ENCODE measurements at places on chromosomes 7 and 10.

DNA sequence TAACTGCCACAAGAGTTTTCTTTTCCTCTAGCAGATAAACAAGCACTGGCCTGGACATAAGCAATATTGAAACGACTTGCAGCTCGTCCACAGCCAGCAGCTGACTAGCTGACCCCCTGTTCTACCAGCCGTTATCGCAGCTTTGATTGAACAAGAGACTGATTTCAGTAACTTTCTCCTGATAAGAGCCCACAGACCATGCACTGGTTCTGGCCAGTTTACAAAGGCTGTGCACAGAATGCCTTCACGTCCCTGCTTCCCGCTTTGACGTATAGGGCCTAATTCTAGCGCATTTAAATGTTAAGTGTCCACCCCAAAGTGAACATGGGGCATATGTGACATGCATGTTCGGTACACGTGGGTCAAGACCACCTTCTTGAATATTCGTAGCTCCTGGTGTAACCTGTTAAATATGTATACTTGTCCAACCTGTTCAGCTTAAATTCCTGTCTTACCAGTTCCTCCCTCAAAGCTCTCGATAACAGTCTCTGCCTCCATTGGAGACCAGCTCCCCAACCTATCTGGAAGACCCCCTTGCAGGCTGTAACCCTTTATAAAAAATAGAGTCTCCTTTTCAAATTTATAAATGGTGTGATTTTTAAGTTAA lies 69.2 kb downstream of the LYZL1 start:
- DNase-seq = no peak

DNA sequence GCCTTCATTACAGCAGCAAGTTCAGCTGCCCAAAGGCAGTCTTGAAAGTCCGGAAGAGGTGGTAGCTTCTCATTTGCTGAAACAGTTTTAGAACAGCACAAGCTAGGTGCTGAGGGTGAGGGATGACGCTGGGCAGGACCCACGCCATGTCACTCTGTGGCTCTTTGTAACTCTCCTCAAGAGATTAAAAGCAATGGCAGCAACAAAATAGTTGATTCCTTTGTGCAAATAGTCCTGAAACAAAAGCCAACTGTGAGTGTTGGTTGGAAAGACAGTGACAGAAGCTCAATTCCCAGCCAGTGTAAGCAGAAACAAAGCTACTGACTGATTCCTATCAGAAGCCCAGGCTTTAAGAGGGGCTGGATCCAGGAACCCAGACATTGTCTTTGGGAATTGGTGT lies 47.6 kb upstream of the AQP1 start:
- no peak for DNase-seq

- DNase-seq = no peak
Measured at GRCh38 chr7:84193747-84194146, 842 bp downstream of the SEMA3A start.

- no peak for DNase-seq
Measured at GRCh38 chr7:151699147-151699927, 177.6 kb downstream of the PRKAG2 start.

GRCh38 chr10:81817596-81818170 lies 57.3 kb upstream of the NRG3 start:
- no peak for DNase-seq

GRCh38 chr10:102579328-102579727 lies 65.0 kb upstream of the TRIM8 start:
- no peak for DNase-seq

DNA sequence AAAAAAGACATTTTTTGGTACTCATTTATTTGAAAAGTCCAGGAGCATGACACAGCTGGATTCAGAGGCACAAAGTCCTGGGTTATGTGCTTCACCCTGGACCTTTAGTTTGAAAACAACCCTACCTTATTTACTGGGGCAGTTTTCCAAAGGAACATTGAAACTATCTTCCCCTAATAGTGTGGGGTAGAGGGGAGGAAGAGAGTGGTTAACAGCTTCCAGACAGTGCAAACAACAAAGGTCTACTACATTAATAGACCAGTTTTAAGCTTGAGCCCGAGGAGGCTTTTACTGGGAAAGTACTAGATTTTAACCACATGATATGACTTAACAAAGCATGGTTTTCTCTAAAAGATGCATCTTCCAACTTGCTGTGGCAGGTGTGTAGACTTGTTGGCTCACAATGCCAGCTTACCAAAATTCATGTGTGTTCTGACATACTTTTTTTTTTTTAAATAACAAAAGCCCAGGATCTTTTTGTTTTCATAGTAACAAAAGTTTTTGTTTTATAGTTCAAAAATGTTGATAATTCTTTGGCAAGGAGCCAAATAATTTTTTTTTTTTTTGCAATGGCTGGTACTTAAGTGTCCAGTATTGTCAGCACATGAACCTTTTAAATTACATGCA lies 1.8 kb downstream of the GSTO1 start:
- no peak for DNase-seq

- DNase-seq = no peak
Measured at GRCh38 chr7:44872787-44873186, 12.5 kb downstream of the PURB start.

- DNase-seq = no peak
Measured at GRCh38 chr10:125063256-125063925, 97.0 kb downstream of the CTBP2 start.

- DNase-seq = no peak
Measured at GRCh38 chr10:133421336-133422222, 2.8 kb downstream of the SPRN start.

DNA sequence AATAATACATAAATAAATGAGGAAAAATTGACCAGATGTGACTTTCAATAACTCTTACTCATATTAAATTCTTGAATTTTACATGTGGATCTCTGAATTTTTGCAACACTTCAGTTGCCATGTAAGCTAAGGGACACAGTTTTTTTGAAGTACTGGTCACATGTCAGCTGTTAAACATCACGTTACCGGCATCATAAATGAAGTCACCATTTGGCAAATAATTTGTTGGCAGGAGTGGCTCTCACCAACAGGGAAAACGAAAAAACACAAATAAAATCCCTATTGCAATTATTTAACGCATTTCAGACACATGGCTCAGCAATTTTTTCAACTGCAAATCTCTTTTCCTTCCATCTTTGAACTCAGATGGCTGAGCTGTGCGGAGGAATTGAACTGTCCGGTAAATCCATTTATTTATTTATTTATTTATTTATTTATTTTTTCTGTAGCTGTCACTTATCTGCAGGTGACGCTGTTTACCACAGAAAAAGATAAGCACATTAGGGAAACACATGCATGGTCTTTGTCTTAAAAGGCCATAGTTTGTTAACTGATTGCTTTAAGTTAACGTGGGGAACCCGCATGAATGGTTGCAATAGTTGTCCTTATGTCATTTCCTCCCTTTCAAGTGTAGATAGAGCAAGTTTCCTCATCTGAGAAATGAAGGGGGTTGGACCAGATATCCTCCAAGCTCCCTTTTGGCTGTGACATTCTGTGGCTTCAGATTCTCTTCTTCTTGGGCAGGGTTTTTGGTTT lies 64.7 kb upstream of the JAZF1 start:
- no peak for DNase-seq

DNA sequence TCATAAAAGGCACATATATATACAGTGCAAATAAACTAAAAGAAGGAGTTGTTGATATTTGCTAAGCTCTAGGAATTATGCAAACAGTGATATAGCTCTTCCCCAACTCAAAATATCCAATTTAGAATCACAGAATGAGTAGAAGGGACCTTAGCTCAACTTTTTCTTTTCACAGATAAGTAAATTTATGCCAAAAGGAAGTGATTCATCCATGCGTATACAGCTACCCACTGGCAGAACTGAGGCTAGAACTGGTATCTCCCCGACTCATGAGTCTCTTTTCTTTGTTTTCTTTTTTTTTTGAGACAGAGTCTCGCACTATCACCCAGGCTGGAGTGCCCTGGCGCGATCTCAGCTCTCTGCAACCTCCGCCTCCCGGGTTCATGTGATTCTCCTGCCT lies 54.2 kb upstream of the SVIL start:
- no peak for DNase-seq

DNA sequence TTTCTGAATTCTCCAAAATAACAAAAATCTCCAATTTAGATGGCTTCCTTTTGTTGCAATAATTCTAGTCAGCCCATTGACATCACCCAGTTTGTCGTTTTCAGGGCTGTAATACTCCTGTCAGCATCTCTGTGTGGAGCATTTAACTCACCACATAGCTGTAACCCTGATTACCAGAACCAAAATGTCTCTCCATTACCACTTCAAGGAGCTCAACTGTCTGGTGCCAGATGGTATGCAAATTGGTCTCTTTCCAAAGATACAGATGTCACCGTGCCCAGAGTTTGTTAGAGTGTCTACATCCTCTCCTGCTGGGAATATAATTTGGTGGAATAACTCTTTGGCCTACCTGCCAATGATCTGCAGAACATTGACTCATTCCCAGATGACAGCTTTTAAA lies 350.3 kb upstream of the POT1 start:
- DNase-seq = peak; percentile 19

- DNase-seq = no peak
Measured at GRCh38 chr10:29608062-29608461, 26.7 kb downstream of the SVIL start.

GRCh38 chr10:70690589-70690988 lies 18.3 kb downstream of the ADAMTS14 start:
- DNase-seq = no peak

- no peak for DNase-seq
Measured at GRCh38 chr7:73739387-73739767, 775 bp upstream of the ABHD11 start.

GRCh38 chr7:4479367-4480039 lies 202.6 kb upstream of the FOXK1 start:
- DNase-seq = peak; percentile 51

DNA sequence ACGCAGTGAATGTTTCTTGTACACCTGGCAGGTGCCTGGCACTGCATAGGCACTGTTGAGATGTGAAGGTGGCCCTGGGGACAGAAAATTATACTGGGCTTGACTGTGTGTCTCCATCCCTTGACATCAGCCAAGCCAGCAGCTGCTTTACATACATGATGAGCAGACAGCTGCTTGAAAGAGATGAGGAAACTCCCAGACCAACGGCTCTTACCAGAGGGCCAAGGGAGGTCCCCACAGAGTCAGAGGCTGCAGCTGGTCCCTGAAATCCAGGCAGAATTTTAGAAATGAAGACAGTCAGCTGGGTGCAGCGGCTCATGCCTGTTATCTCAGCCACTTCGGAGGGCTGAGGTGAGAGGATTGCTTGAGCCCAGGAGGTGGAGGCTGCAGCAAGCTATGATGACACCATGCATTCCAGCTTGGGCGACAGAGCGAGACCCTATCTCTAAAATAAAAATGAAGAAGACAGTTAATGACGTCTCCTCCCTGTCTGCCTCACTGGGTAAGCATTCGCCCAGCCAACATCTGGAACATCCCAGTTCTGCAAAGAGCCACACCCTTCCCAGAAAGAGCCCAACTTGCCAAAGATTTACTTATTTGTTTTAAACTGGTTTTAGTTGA lies 17.6 kb downstream of the LIMK1 start:
- DNase-seq = no peak

DNA sequence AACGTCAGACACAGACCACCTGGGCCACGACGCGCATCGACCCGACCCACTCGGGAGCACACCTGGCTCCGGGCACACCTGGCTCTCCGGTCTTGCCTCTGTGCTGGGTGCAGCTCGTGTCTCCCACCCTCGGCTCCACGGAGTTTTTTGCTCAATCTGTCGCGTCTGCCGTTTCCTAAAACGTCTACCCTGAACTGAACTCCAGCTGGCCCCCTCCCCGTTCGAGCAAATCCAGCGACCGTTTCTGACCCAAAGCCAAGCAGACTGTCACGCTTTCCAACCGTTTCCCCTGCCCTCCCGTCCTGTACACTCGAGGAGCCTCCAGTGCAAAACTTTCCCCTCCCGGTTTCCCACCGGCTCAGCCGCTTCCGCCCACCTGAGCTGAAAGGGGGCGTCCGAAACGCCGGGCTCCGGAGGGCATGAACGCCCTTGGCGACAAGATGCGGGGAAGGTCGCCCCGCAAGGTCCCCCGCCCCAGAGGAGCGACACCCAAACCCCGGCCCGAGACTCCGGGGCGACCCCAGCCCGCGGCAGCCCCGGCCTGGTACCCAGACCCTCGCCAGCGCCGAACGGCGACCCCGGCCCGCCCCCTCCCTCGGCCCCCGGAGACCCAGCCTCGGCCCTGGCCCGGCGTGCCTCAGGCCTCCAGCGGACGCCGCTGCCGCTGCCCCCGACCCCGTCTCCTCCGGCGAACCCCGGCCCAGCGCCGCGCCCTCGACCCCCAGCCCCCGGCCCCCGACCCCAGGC lies 557 bp downstream of the CYTH3 start:
- DNase-seq = peak; percentile 66

- DNase-seq = no peak
Measured at GRCh38 chr10:86655173-86655540, 810 bp downstream of the OPN4 start.

GRCh38 chr7:29381206-29382094 lies 182.2 kb upstream of the PRR15 start:
- DNase-seq = no peak

- DNase-seq = no peak
Measured at GRCh38 chr7:93799750-93800357, 90.7 kb downstream of the TFPI2 start.

DNA sequence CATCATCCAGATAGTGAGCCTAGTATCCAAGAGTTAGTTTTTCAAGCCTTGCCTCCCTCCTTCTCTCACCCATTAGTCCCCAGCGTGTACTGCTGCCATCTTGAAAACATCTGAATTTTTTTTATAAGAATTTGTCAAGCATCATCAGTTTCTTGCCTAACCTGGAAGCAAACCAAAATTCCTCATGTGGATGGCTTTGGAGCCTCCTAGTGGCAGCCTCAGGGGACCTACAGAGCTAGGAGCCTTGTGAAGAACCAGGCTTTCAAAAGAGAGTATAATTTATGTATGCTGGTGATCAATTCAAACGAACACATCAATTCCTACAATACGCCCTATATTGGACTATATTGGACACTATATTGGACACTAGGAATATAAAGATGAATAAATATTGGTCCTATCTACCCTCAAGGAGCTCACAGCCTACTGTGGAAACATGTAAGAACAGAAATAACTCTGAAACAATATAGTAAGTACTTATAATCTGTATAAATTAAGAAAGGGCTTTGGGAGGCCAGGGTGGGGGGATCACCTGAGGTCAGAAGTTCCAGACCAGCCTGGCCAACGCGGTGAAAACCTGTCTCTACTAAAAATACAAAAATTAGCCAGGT lies 63.4 kb downstream of the HPSE2 start:
- DNase-seq = peak; percentile 52

DNA sequence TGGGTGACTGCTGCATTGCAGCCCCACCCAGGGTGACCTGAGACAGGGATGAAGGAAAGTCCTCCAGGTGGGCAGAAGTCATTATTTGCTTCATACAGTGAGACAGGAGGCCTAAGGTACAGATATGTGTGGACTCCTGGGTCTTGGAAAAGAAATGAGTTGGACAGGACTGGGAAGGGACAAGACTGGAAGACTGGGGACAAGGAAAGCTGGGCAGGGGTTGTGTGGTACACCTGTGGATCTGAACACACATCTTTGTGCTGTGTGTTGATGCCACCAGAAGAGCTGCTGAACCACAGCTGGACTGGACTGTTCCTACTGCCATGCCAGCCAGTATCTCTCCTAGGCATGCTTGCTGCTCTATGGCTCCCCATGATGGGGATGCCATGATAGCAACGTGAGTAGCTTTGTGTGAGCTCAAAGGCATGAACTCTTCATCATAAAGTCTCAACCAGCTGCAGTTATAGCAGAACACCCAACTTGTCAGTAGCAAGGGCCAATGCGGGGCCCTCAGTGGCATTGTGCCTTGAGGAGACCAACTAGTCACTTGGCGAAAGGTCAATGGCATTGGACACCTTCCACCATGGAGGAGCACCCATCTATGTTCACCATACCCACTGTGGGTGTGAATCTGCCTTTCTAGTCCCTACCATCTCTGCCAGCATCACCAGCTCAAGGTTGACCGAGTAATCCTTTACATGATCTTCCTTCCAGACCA lies 76.0 kb upstream of the GRB10 start:
- DNase-seq = no peak

- peak; percentile 57 for DNase-seq
Measured at GRCh38 chr7:79452032-79452494, 1.4 kb downstream of the MAGI2 start.

Measured in glutamatergic neuron (in vitro differentiated cells).